Endodermal cell (in vitro differentiated cells): ENCODE measurements at places on chromosomes 2 and 18.

GRCh38 chr2:60522462-60522861 lies 31.0 kb downstream of the BCL11A start:
- no peaks in the 10 kb centered on the region for H3K36me3 ChIP-seq
- no peak overlapping the region for H3K27ac ChIP-seq
- no peaks in the 10 kb centered on the region for H3K27me3 ChIP-seq
- no peak overlapping the region for H3K4me3 ChIP-seq
- peak; percentile 41 for DNase-seq

DNA sequence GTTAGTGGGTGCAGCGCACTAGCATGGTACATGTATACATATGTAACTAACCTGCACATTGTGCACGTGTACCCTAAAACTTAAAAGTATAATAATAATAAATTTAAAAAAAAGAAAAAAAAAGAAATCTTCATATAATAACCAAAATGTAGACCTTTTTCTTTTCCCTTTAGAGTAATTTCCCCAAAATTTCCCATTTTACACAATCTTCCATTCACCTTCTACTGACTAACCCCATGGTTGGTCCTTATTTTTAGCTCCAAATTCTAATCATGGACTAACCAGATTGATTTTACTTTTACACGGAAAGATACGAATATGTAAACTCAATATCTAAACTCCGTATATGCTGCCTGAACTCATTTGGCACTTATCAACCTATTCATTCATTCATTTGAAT lies 7.7 kb downstream of the KCTD18 start:
- H3K4me1 ChIP-seq, result no peaks in the 10 kb centered on the region
- DNase-seq, result no peak
- peaks cover 14% of the 10 kb centered on the region for H3K36me3 ChIP-seq
- no peak overlapping the region for H3K27ac ChIP-seq
- no peak overlapping the region for H3K4me3 ChIP-seq

GRCh38 chr2:234987754-234988153 lies 35.9 kb downstream of the SH3BP4 start:
- H3K36me3 ChIP-seq, result peaks cover 22% of the 10 kb centered on the region
- DNase-seq, result no peak
- H3K4me1 ChIP-seq, result peaks cover 30% of the 10 kb centered on the region
- H3K27me3 ChIP-seq, result no peaks in the 10 kb centered on the region
- no peak overlapping the region for H3K4me3 ChIP-seq

DNA sequence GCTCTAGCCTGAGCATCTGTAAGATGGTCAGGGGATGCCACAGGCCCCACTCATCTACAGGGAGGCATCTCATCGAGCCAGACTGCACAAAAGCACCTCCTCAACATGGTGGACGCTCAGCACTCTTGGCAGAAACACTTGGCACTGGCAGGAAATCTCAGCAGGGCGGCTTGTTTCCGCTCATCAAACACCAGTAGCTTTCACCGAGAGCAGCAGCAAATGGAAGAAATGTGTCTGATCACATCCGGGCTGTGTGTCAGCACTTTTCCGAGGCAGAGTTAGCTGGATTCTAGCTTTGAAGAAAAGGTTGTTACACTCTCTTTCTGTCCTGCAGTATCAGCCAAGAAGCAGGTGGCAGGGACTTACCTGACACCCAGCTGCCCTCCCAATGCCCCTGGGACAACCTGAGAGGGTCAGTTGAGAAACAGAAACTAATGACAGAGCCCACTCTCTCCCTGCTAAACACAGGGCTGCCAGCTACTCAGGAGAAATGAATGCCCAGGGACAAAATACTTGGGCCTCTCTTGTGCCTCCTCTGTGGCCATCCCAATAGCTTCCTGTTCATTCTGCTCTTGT lies 68.9 kb upstream of the FZD7 start:
- H3K27ac ChIP-seq, result no peak overlapping the region
- H3K4me3 ChIP-seq, result no peak overlapping the region
- no peaks in the 10 kb centered on the region for H3K27me3 ChIP-seq
- no peak for DNase-seq

GRCh38 chr2:95530734-95531133 lies 46.2 kb upstream of the TRIM43B start:
- no peaks in the 10 kb centered on the region for H3K4me1 ChIP-seq
- no peak for DNase-seq
- no peaks in the 10 kb centered on the region for H3K36me3 ChIP-seq
- no peak overlapping the region for H3K4me3 ChIP-seq
- no peak overlapping the region for H3K27ac ChIP-seq
- H3K27me3 ChIP-seq, result no peaks in the 10 kb centered on the region

DNA sequence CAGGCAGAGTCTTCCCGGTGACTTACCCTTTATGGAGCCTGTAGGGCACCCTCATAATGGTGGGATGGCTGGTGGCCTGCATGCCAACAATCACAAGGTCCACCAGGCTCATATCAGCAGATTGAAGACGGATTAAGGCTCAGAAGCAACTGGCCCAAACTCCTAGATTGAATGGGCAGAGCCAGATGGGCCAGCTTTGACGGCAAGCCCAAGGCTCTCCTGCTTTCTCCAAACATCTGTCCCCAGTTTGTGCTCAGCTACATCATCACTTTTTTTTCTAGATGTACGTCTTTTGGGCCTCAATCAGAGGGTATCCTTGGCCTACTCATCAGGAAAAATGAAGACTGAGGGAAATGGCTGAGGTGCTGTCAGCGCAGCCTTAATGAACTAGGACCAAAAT lies 114.6 kb downstream of the VIT start:
- DNase-seq, result peak; percentile 23
- H3K4me1 ChIP-seq, result no peaks in the 10 kb centered on the region
- no peaks in the 10 kb centered on the region for H3K36me3 ChIP-seq
- H3K4me3 ChIP-seq, result no peak overlapping the region
- no peaks in the 10 kb centered on the region for H3K27me3 ChIP-seq

DNA sequence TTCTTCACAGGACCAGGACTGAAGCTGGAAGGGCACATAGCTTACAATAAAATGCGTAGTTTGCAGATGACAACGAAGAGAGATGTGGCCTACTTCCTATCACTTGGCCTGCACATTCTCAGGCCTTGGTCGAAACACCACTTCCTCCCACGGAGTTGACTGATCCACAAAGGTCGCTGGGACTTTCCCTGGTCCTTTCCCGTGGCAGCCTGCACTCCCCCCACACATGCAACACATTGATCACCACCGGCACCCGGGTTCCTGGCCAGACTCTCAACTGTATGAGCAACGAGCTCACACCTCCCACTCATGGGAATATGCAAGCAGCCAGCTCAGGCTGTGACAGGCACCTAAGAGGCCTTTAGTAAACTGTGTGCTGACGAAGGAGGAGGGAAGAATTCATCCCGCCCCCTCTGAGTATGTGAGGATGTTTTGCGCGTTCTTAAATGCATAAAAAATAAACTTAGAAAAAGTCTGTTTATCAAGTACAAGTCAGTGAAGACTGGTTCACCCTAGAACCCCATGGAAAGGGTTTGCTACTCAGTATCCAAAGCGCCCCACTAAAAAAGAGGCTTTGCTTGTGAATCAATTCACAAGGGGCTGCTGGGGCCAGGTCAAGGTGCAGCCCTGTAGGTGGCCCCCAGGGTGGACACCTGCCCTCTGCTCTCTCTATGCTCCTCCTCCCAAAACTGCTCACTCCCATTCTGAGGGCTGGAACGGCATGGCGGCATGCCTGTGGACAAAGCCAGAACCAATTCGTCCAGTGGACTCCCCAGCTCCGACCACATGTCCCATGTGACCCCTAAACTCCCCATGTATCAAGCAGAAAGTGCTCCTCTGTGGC lies 154.3 kb downstream of the EIPR1 start:
- no peaks in the 10 kb centered on the region for H3K4me1 ChIP-seq
- no peaks in the 10 kb centered on the region for H3K36me3 ChIP-seq
- H3K4me3 ChIP-seq, result no peak overlapping the region
- no peaks in the 10 kb centered on the region for H3K27me3 ChIP-seq

DNA sequence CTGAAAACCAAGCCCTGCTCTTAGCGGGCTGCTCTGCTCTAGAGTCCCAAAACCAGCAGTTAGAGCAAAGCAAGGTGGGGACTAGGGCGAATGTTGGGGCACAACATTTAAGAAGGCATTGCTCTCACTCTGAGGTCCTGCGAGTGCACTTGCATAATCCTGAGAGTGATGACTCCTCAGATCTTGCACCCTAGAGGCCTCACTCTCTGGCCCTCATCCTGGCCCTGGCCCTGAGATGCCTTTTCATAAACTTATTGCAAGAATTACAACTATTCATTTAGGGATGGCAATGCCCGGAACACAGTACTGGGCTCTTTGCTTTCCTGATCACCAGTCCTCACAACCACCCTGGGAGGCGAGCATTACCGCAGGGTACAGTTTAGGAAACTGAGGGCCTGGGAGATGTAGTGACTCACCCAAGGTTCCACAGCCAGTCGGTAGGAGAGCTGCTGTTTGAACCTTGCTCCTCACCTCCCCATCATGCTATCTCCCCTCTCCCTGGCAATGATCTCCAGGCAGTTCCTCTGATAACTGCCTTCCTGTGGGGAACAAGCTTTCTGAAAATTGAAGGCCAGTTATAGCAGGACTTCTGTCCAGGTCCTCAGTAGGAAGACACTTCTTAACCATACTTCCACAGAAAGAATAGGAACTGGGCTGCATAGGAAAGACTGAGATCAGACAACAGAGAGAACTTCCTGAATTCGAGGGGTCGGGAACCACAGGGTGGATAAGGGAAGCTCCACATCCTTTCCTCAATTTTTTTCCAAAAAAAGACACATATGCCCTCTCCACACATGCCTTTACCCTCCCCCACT lies 91.3 kb downstream of the TNS1 start:
- no peaks in the 10 kb centered on the region for H3K27me3 ChIP-seq
- no peaks in the 10 kb centered on the region for H3K36me3 ChIP-seq
- no peak for DNase-seq
- H3K4me1 ChIP-seq, result no peaks in the 10 kb centered on the region
- no peak overlapping the region for H3K27ac ChIP-seq
